ENCODE measurements at places on chromosomes 6 and 20.

DNA sequence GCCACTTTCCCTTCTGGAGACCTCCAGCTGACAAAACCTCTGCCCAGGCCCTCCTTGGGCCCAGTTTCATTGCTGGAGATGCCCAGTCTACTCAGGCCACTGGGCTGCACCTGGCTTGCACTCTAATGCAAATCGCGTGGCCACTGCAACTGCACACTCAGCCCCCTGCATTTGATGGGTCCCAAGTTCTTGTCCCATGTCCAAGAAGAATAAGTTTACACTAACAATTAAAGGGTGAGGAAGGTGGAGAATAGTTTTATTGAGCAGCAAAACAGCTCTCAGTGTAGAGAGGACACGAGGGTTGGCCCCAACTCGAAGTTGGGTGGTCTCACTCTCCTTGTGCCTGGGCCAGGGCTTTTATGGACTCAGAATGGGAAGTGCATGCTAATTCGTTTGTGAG lies 31.9 kb upstream of the THEMIS start:
- no peak for DNase-seq

GRCh38 chr6:24996269-24996836 lies 60.6 kb upstream of the RIPOR2 start:
- DNase-seq, result no peak

DNA sequence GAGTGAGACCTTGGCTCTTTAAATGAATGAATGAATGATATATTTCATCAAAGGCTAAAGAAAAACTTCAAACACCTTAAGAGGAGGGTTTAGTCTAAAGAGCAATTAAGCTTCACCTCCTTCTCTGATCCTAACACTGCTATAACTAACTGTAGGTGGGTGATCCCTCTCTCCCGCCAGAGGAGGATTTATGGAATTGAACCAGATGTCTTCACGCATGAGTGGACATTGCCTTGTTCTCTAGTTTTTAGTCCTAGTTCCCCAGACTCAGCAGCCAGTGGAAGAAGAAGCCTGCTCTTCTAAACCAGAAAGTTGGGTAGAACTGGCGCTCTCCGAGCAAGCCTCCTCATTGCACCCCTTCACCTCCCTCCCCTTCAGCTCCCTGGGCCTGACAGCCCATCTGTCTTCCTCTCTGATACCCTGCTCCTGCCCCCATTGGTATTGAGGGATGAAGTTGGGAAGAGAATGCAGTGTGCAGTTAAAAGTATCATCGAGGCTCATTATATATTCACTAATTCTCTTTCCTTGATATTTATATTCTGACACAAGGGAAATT lies 142.7 kb downstream of the ARID1B start:
- no peak for DNase-seq

DNA sequence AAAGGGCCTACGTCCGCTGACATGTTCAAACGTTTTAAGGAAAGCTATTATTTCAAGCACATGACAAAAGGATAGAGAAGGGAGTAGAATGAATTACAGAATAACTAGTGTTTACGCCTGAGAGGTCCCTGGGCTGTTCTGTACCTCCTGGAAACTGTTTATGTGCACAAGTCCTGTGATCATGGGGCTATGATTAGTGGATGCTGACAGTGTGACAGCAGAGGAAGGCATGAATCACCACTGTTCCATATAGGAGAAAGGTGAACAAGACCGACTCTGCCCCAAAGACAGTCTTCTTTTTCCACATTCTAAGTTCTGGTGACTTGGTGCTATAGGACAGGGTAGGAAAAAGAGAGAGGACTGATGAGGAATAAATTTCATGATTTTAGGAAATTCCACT lies 249.2 kb upstream of the PRDM1 start:
- no peak for DNase-seq

All from stimulated activated CD4-positive, alpha-beta T cell treated with anti-CD3 and anti-CD28 coated beads, Interleukin-1b, Interleukin-23, amount 100 ng/mL, for 1 hour (primary cell).